ENCODE measurements at places on chromosomes 1 and 21.

- no peak for DNase-seq
Observed at GRCh38 chr1:104804147-104804546, 1054.4 kb downstream of the AMY1C start.

DNA sequence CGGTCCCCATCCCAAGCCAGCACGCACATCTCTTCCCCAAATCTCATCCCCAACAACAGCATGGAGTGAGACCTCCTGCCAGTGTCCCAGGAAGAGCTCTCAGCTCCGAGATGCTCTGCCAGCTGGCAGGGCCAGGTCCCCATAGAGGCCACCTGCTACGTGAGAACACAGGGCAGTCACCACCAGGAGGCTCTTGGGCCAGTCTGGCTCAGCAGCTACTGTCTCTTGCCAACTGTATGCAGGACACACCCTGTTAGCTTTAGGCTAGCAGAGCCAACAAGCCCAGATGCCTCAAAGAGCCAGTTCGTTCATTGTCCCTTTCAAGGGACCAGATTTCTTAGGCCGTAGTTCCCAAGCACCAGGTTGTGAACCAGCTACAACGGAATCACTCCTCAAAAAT lies 36.9 kb downstream of the FBXO2 start:
- DNase-seq, result no peak

DNA sequence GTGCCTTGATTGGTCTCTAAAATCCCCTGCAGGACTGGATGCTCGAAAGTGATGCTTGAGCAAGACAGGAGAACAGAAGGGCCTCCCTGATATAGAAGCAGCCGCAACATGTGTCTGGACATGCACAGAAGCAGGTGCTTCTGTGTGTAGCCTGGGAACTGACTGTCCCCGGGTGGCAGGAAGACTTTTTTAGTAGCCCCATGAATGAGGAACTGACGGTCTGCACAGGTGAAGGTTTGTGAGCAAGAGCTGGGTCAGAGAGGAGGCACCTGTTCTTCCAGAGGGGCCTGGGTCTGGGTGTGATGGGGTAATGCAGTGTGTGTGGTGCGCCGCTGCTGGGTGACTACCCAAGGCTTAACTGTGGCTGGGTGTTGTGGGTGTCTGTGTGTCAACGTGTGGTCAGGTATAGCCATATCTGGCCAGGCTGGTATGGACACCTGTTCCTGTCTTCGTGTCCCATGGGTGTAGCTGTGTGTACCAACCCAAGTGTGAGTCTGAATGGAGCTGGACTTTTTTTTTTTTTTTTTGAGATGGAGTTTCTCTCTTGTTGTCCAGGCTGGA lies 39.1 kb upstream of the FOXO6 start:
- DNase-seq, result no peak

DNA sequence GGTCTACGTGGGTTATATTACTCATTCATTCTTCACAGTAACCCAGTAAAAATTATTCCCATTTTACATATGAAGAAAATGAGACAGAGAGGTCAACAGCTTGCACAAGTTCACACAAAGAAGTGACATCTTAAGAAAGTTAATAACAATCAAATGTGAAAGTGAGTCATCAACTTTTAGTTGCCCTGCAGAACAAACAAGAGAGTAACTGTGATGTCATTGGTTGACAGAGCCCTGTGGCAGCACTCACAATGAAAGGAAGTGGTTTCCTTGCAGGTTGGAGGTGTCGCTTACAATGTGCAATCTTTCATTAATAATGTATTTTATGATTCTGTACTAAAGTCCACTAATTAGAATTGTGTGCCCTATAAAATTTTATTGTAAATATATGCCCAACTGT lies 369.6 kb downstream of the RYR2 start:
- no peak for DNase-seq

DNA sequence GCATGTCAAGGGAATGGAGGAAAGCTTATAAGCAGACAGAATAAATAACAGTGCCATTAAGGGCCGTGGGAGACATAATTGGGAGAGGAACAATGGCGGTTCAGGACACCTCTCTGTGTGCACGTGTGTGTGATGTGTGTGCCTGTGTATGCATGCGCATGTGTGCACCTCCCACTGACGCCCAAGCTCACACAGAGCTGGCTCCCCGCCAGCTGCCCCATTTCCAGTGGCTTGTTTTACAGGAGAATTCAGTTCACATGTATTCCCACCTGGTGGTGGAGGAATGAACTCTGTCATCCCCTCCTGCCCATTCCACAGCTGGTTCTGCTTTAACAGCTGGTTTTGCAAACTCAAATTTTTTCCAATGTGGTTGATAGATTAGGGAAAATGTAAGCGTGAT lies 262.2 kb downstream of the AJAP1 start:
- no peak for DNase-seq

All from left lobe of liver (tissue), 2 donors.